Memory B cell (primary cell): ENCODE measurements at places on chromosomes 3 and 15.

GRCh38 chr3:22594990-22595389 is 608.1 kb upstream of the UBE2E2 start:
- no peak for DNase-seq

DNA sequence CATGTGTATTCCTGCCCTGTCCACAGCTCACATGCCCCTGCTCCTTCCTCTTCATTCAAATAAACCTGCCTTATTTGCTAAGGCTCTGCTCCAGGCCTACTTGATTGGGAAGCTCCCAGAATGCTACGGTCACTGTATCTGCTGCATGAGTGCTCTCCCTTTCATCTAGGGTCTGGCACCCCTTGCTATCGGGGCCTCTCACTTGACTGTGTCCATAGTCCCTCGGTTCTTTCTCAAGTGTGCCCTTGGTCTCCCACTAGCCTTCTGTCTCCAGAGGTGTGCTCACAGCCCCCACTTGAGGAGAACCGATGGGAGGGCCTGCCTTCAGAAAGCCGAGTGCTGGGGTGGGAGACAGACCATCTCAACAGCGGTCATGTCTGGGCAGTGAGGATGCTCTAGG is 57.4 kb upstream of the NMNAT3 start:
- no peak for DNase-seq

DNA sequence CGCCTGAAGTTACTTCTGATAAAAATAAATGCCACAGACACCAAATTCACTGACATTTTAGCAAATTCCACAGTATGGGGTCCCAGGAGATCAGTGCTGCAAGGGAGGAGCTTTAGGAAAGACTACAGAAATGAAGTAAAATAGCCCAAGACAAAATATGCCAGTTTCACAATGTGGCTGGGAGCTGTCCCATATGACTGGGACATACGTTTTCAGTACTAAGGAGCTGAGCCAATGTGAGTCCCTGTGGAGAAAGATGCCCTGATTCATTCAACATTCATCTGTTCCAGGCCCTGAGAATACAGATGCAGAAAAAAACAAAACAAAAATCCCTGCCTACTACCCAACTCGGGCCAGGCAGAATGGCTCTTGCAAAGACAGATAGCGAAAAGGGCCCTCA is 63.4 kb upstream of the FAM174B start:
- DNase-seq: no peak

DNA sequence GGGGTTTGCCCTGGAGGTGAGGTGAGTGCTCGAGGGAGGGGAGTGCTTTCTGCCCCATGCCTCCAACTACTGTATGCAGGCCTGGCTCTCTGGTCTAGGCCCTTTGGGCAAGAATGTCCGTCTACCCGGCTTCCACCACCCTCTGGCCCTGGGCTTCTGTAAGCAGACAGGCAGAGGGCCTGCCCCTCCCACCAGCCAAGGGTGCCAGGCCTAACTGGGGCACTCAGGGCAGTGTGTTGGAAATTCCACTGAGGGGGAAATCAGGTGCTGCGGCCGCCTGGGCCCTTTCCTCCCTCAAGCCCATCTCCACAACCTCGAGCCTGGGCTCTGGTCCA is 9.4 kb downstream of the DLL4 start:
- no peak for DNase-seq

GRCh38 chr3:58725326-58725853 is 58.8 kb upstream of the FAM3D start:
- no peak for DNase-seq

DNA sequence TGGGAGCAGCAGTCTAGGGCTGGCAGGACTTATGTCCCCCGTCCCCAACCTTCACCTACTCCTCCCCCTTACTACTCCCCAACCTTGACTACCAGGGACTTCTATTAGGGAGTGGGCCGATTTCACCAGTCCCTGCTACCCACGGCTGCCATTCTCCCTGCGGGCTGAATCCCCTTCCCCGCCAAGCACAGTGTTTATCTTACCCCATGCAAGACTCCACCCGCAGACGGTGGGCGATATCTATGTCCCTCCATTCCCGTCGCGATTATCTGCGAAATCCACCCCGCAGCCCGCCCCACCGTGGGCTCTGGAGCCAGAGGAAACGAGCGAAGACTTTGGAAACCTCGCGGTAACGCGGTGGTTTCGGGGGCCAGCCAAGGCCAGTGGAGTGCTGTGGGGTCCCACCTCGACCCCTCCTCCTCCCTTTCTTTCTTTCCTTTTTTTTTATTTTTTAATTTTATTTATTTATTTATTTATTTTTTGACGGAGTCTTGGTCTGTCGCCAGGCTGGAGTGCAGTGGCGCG is 4.7 kb downstream of the ISLR2 start:
- DNase-seq: no peak
